ENCODE measurements at places on chromosomes 11 and 22. TPM values are rescaled to one million over a fixed set of nuclear protein-coding genes. Genes with fewer than 3 reads are reported as not detected.

VWCE gene
- not detected for total RNA-seq

- no peak for DNase-seq
Measured at GRCh38 chr11:63666874-63667273, 4.3 kb downstream of the ATL3 start.

GRCh38 chr11:87290304-87290922 lies 252.7 kb downstream of the TMEM135 start:
- DNase-seq, result peak; percentile 68

DNA sequence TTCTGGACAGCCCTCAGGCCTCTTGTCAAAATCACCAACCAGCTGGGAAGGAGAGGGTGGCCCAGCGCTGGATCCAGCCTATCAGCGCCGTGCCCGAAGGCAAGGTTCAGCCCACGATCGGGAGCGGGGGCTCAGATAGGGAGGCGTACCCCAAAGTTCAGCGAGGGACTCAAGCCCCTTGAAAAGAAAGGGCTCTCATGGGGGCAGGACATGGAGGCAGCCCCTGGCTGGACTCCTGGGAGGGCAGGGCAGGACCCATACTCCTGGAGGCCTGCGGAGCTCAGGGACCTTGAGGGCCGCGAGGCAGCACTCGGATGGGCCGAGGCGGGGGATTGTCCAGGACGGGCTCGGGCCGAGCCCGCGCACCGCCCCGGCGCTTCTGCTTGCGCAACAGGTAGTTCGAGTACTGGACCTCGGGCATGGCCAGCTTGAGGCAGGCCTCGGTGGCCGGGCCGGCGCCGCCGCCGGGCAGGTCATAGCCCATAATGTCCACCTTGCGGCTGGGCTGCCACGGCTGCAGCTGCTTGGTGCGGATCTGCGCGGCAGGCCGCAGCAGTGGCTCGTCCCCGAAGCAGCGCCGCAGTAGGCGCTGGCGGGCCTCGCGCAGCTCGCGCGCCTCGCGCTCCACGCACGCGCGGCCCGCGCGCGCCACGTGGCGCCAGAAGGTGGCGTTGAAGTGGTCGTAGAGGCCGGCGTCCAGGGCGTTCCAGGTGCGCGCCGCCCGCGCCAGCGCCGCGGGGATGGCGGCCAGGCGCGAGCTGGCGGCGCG lies 6.5 kb downstream of the GAL3ST3 start:
- DNase-seq, result no peak

GRCh38 chr11:66844496-66845142 lies 1.4 kb downstream of the RCE1 start:
- no peak for DNase-seq

Measured in M059J (cell line).